ENCODE measurements at places on chromosomes 1 and 21. TPM values are rescaled to one million over a fixed set of nuclear protein-coding genes. Genes with fewer than 3 reads are reported as not detected.
A peak's percentile ranks its signal among the peaks of the same experiment; 100 is the strongest.

SERPINC1 gene
- not detected for total RNA-seq

NCF2 gene
- total RNA-seq, result 2.6 TPM

GRCh38 chr1:212666116-212666775 is 33.4 kb downstream of the BATF3 start:
- peaks cover 48% of the 10 kb centered on the region for H3K4me1 ChIP-seq
- DNase-seq, result no peak
- H3K27me3 ChIP-seq, result peaks cover 11% of the 10 kb centered on the region
- H3K27ac ChIP-seq, result no peak overlapping the region
- H3K4me3 ChIP-seq, result peak overlapping the region; percentile 82
- no peaks in the 10 kb centered on the region for H3K36me3 ChIP-seq

- DNase-seq, result no peak
- H3K4me1 ChIP-seq, result peaks cover 16% of the 10 kb centered on the region
- no peak overlapping the region for H3K4me3 ChIP-seq
- H3K36me3 ChIP-seq, result peaks cover 62% of the 10 kb centered on the region
Measured at GRCh38 chr1:165896277-165896676, 68.9 kb downstream of the UCK2 start.

- DNase-seq, result no peak
- peaks cover 80% of the 10 kb centered on the region for H3K36me3 ChIP-seq
- no peaks in the 10 kb centered on the region for H3K27me3 ChIP-seq
- H3K4me3 ChIP-seq, result peak overlapping the region; percentile 64
- peak overlapping the region; percentile 94 for H3K27ac ChIP-seq
Measured at GRCh38 chr21:34129901-34130715, 56.7 kb downstream of the MRPS6 start.

DNA sequence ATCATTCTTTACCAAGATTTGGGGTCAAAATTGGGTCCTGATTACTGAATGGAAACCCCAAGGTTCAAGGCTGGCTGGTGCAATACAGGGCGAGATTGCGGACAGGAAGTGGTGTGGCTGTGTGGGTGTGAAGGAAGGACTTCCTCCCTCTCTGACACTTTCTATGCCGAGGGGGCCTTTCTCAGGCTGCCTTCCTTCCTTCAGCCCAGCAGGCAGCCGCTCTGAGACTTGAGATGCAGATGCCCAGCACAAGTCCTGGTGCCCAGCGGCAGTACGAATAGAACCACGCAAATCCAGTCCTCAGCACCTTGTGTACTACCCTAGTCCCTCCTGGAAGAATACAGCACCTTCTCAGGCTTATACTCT is 16.3 kb downstream of the BATF3 start:
- H3K4me3 ChIP-seq, result peak overlapping the region; percentile 41
- DNase-seq, result no peak
- peaks cover 6% of the 10 kb centered on the region for H3K36me3 ChIP-seq
- peaks cover 62% of the 10 kb centered on the region for H3K4me1 ChIP-seq
- no peaks in the 10 kb centered on the region for H3K27me3 ChIP-seq

GRCh38 chr1:202311875-202312635 is 29.7 kb downstream of the UBE2T start:
- H3K4me3 ChIP-seq, result no peak overlapping the region
- DNase-seq, result no peak
- peaks cover 19% of the 10 kb centered on the region for H3K27me3 ChIP-seq

SHISA4 gene
- 0.41 TPM for total RNA-seq

- H3K27ac ChIP-seq, result no peak overlapping the region
- H3K27me3 ChIP-seq, result no peaks in the 10 kb centered on the region
- no peaks in the 10 kb centered on the region for H3K4me1 ChIP-seq
- no peaks in the 10 kb centered on the region for H3K36me3 ChIP-seq
Measured at GRCh38 chr1:17653728-17654351, 101.3 kb upstream of the ACTL8 start.

CYP4A22 gene
- not detected for total RNA-seq

Measured in activated T-helper 2 cell treated with anti-CD3 and anti-CD28 coated beads, Interferon-gamma antibody, Interleukin-2, Interleukin-4, amounts not matched to agents 10 μg/mL and 5 μg/mL and 100 μg/mL, durations not matched to agents 14 hours and 24 hours and 36 hours (primary cell).